ENCODE measurements at places on chromosomes 5 and 9. TPM values are rescaled to one million over a fixed set of nuclear protein-coding genes. Genes with fewer than 3 reads are reported as not detected.
A peak's percentile ranks its signal among the peaks of the same experiment; 100 is the strongest.

GRCh38 chr5:155434267-155434666 lies 420.7 kb downstream of the KIF4B start:
- no peak for DNase-seq

GRCh38 chr9:130200038-130200849 lies 28.0 kb downstream of the NCS1 start:
- DNase-seq, result no peak

GRCh38 chr9:32399110-32399815 lies 14.8 kb downstream of the ACO1 start:
- no peak for DNase-seq

DNA sequence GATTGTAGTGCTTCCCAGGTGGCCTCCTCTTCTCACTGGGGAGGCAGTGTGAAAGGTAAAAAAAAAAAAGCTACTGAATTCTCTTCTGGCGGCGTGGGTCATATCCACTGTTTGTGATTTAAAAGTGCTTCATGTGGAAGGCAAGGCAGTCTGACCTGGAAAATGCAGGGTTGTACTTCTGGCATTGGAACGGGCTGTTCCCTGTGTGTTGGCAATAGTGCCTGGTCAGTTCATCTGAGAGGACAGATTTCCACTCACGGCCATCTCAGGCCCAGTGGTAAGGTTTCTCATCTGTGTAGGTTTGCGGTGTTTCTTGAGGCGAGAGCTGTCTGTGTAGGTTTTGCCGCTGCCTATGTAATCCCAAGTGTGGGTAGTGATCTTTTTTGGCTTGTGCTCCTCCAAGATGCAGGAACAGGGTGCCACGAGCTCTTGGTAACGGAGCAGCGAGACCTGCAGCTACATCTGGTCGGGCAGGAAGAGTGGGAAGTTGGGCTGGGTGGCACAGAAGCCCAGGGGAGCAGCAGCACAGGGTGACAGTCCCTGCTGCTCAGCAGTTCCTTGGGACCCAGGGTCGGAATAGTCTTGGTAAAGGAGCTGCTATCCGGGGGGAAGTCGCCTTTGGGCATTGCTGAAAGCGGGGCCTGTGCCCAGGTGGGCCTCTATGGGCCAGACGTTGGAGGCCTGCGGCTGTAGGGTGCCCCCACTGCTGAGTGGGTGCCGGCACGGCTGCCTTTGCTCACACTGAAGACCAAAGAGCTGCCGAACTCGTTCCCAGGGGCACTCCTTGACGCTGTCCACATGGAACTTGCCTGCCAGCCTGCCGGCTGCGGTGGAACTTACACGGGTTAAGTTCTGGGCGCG lies 11.2 kb downstream of the RCL1 start:
- DNase-seq, result no peak

DNA sequence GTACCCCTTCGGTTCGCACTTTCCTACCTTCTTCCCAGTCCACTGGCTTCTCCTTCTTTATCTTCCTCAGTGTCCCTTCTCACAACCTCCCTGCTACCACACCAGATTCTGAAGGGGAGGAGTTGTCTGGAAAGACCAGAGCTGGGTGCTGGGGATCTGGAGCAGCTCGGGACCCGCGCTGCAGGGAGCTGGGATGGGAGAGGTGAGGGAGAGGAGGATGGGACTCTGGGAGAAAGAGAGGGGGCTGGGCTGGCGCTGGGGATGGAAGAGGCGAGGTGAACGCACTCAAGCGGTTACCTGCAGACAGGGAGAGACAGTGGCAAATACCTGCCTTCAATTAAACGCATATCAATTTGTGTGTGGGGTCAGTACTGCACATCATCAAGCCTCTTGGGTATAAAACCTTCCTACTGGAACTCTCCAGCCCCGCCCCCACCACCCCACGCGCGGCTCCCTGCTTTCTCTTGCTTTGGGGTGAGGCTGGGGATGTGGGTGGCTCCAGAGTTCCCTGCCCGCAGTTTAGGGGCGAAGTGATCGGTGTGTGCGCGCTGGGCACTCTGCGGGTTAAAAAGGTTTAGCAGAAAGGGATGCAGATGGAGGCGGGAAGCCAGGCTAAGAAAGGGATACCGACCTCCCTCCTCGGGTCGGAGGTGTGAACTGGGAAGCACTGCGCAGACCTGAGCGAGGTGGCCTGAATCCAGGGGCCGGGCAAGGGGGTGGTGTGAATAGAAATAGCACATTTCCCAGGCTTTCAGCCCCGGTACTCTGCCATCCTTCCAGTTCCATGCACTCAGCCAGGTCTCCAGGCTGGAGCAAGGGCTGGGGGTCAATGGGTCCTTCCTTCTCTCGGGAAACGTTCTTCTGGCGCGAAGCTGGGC lies 977 bp upstream of the PAM start:
- peak; percentile 20 for DNase-seq

GRCh38 chr9:6764523-6764922 lies 6.8 kb downstream of the KDM4C start:
- no peak for DNase-seq

GRCh38 chr5:139124774-139125520 lies 73.2 kb downstream of the SIL1 start:
- DNase-seq, result no peak

GRCh38 chr5:150587856-150588595 lies 52.4 kb upstream of the SYNPO start:
- DNase-seq, result no peak

GRCh38 chr9:136784997-136785361 lies 6.2 kb upstream of the TMEM141 start:
- DNase-seq, result no peak

DNA sequence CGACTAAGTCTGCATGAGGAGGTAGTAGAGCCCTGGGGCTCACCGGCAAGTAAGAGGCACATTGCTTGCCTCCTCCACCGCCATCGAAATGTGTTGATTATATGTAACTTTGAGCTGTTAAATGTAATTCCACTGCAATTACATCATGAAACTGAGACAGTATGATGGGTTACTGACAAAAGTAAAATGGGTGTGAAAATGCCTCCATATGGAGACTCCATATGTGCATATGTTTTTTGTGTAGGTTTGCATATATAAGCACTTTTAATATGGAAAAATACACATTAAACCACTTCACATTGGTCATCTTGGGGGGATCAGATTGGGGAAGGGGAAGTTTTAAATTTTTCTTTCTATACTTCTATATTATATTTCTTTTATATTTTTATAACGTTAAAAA lies 29.8 kb downstream of the NFIL3 start:
- no peak for DNase-seq

GRCh38 chr5:16763211-16763610 lies 146.4 kb upstream of the RETREG1 start:
- DNase-seq, result no peak

GRCh38 chr9:24095246-24095645 lies 269.2 kb upstream of the ELAVL2 start:
- no peak for DNase-seq

- no peak for DNase-seq
These were observed 147.2 kb downstream of the C9orf50 start for GRCh38 chr9:129473523-129474244.

GRCh38 chr9:101421653-101422065 lies 13.9 kb downstream of the ALDOB start:
- no peak for DNase-seq

DNA sequence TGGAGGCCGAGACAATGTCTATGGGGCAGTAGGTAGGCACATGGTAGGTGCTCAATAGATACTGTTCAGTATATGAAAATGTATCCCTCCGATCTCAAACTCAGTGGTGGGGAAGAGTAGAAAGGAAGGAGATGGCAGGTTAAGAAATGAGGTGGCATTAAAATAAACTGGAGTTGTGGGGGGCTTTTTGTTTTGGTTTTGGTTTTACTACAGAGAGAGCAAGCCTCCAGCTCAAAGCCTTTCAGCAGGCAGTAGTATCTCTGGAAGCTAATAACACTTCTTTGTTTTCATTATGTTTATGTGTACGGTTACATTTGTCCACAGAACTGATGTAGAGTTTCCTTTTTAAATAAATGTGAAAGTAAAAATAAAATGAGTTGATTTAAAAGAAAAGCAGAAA lies 8.6 kb downstream of the MFAP3 start:
- DNase-seq, result no peak

GRCh38 chr9:112831281-112831851 lies 59.3 kb downstream of the SLC46A2 start:
- DNase-seq, result peak; percentile 44

- DNase-seq, result no peak
These were observed 54.5 kb downstream of the GALNT12 start for GRCh38 chr9:98861781-98862504.

DNA sequence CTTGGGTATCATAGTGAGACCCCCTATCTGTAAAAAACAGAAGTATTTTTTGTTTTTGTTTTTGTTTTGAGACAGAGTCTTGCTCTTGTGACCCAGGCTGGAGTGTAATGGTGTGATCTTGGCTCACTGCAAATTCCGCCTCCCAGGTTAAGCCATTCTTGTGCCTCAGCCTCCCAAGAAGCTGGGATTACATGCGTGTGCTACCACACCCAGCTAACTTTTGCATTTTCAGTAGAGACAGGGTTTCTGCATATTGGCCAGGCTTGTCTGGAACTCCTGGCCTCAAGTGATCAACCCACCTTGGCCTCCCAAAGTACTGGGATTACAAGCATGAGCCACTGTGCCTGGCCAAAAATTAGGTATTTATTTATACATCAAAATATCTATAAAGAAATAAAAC lies 10.2 kb upstream of the CCDC171 start:
- DNase-seq, result no peak

DNA sequence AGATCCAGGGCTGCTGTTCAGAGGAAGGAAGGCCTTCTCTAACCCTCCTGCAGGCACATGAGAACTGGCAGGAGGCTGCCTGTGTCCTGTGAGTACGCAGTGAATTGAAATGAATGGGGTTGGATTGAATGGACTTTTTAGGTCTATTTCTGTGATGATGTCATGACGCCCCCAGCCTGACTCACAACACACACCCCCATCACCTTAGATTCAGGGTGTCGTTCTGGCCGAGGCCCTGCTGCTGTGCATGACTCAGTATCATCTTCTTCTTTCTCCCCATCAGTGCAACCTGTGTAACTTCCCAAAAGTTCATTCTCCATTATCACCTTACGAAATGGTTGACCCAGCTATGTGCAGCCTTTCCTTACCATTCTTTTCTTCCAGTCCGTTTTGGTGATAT lies 5.4 kb downstream of the PCAT7 start:
- DNase-seq, result no peak

GRCh38 chr5:88108490-88109279 lies 160.0 kb downstream of the TMEM161B start:
- DNase-seq, result no peak

- no peak for DNase-seq
These were observed 23.3 kb upstream of the TRMT10B start for GRCh38 chr9:37730256-37730655.

DNA sequence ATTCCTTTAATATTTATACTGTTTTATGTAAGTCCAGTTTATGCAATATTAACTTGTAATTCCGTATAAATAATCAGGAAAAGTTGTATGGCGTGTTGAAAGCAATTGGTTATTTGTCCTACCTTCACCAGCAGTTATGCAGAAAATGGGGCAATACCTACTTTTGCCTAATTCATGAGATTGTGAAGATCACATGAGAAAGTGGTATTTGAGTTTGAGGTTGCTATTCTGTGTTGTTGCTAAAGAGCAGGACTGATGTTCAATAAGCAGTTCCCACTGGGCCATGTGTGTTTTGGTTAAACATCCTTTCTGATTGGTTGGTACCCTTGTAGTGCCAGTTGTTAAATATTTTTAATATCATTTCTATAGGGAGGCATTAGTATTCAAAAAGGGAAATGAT lies 3.2 kb downstream of the TGFBR1 start:
- no peak for DNase-seq

- DNase-seq, result no peak
These were observed 25.9 kb upstream of the PRDM12 start for GRCh38 chr9:130638284-130639123.

DNA sequence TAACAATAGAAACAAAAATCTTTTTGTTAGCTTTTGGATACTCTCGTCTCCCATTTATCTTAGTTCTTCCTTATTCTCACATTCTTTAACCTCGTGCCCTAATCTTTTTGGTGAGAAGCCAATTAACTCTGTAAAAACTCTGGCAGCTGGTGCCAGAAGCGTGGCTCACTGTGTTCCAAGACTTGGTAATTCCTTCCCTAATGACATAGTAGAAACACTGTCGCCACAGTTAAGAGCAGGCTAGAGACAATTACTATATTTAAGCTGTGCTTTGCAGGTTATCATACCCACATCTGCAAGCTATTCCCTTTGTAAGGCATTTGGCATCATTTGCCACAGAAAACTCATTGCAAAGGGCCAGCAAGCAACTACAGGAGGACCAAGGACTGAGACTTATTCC lies 160.9 kb upstream of the PIK3R1 start:
- no peak for DNase-seq

DNA sequence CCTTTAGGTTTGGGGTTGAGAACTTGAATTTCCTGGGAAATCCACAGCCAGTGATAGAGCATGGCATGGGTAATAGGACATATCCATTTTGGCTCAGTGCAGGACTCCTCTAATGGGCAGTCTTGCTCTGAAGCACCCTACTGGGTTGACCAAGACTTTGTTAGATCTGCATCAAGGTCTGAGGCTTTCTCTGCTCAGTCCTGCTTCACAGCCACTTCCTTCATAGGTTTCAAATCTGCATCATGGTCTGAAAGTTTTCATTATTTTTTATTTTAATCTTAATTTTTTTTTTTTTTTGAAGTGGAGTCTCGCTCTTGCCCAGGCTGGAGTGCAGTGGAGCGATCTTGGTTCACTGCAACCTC lies 36.5 kb downstream of the KIF2A start:
- DNase-seq, result no peak

- DNase-seq, result no peak
These were observed 186.8 kb downstream of the SEMA5A start for GRCh38 chr5:9358961-9359685.

DNA sequence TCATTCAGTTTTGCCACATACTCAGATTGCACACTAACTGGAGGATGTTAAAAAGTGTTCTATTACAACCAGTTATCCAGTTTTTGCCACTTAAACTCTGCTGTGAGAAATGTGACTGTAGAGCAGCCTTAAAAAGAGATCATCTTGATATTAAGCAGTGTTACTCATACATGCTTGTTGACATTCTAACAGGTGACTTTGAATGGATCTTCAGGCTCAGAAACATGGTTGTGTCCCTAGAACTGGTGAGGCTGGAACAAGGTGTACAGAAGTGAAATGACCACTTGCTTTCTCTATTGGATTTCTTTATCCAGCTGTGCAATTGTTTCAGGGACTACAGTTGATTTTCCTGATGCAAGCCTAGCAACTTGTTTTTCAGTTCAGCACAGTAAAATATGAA lies 166.1 kb upstream of the CCDC152 start:
- DNase-seq, result no peak

DNA sequence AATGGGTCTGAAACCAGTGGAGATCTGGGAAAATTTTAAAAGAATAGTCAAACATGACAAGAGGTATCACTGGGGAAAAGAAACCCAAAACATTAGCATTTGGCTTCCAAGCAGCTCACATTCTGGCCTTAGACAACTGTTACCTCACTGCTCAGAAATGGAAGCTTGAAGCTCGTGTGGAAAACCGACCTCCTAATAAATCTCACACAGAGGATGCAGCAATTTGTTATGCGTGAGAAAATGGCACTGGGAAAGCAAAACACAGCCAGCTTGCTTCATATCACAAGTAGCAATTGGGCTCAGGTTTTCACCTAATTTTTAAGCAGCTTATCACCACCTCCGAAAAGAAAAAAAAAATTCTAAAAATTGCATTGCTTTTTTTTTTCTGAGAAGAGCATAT lies 103.3 kb upstream of the TAS2R1 start:
- no peak for DNase-seq

Gene SLC22A4
- total RNA-seq, result 2.0 TPM

Gene SLC34A1
- not detected for total RNA-seq

Gene CD72
- total RNA-seq, result 0.63 TPM

Gene BRINP1
- total RNA-seq, result 0.66 TPM

Gene ZCCHC10
- total RNA-seq, result 18.7 TPM

Gene EMB
- total RNA-seq, result 16.6 TPM

Gene IFNA2
- total RNA-seq, result not detected

Gene ARID3C
- not detected for total RNA-seq

Gene ZBTB5
- 4.9 TPM for total RNA-seq
